CD8-positive, alpha-beta T cell (primary cell): ENCODE measurements at places on chromosomes 1 and 21. TPM values are rescaled to one million over a fixed set of nuclear protein-coding genes. Genes with fewer than 3 reads are reported as not detected.

CYP4A11 gene
- total RNA-seq = not detected

FCRLB gene
- total RNA-seq = 0.33 TPM

HHIPL2 gene
- total RNA-seq = 0.24 TPM

CCDC185 gene
- total RNA-seq = not detected

CNN3 gene
- total RNA-seq = 9.4 TPM

FCGR3A gene
- 1.00 TPM for total RNA-seq

DNA sequence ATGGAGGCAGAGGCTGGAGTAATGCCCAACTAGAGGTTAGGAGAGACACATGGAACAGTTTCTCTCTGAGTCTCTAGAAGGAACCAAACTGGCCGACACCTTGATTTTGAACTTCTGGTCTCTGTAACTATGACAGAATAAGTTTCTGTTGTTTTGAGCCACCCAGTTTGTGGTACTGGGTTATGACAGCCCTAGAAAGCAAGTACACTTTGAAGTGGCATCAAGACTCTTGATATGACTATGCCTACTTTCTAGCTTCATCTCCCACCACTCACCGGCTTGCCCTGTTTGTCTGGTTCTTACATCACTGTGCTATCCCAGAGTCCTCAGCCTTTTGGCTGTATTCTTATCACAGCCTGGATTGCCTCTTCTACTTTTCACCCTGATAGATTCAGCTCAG lies 230.3 kb upstream of the USP24 start:
- DNase-seq = no peak

DNA sequence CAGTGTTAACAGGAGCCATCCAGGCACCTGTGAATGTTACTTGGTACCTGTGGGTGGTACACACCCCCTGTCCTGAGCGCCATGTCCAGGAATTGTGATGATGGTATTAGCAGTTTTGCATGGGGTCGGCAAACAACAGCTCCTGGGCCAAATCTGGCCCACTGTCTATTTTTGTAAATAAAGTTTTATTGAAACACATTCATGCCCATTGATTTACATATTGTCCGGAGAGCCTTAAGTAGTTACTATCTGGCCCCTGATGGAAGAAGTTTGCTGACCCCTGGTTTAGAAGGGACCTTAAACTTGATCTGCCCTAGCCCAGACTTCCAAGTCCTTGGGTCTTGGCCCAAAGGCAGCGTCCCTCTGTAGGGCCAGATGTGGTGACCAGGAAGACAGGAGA lies 58.3 kb downstream of the SPSB1 start:
- no peak for DNase-seq

DNA sequence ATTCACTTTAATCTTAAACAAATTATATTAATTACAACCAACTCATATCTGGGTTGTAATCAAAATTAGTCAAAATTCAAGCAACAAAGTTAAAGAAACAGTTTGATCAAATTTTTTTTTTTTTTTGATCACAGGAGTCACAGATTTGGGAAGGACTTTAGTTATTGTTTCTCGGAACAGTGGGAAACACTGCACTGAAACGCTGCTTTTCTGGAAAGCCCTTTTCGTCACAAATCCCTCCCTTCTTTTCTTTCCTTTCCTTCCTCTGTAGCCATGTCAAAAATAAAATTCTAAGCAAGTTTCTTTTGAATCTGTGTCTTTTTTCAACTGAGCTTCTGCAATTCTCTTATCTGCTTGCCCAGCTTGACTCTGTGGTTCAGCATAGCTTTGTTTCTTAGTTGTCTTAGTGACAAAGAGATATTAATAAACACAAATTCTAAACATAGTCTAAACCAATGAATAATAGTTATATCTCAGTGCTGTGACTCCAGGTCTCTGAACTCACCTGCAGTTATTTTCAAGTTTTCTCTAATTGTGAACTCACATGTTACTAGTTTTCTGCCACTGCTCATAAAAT lies 53.8 kb downstream of the PTGS2 start:
- DNase-seq = no peak

DNA sequence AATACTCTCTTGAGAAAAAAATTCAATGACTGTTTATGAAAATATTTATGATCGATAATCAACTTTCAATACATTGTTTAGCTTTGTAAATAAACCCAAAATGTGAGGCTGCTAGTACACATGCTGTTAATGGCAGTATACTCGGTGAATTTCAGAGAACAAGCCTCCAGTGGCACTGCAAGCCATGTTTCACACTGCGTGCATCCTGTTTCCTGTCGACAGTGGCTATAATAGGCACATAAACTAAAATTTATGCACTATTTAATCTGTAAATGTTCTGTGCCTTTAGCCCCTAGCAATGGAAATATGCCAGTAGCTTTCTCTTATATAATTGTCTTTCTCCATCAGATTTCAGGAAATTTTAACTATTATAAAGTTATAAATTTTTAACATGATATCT lies 26.3 kb upstream of the RGS18 start:
- no peak for DNase-seq

DNA sequence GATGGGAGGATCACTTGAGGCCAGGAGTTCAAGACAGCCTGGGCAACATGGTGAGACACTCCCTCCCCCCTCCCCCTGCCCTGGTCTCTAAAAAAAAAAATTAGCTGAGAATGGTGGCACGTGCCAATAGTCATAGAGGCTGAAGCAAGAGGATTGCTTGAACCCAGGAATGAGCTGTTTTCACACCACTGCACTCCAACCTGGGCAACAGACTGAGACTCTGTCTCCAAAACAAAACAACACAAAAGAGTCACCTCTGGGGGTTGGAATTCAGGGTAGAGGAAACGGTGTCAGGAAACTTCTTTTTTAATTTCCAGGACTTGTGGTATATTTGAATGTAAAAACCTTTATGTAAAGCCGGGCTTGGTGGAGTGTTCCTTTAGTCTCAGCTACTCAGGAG lies 43.2 kb downstream of the RHOU start:
- no peak for DNase-seq

DNA sequence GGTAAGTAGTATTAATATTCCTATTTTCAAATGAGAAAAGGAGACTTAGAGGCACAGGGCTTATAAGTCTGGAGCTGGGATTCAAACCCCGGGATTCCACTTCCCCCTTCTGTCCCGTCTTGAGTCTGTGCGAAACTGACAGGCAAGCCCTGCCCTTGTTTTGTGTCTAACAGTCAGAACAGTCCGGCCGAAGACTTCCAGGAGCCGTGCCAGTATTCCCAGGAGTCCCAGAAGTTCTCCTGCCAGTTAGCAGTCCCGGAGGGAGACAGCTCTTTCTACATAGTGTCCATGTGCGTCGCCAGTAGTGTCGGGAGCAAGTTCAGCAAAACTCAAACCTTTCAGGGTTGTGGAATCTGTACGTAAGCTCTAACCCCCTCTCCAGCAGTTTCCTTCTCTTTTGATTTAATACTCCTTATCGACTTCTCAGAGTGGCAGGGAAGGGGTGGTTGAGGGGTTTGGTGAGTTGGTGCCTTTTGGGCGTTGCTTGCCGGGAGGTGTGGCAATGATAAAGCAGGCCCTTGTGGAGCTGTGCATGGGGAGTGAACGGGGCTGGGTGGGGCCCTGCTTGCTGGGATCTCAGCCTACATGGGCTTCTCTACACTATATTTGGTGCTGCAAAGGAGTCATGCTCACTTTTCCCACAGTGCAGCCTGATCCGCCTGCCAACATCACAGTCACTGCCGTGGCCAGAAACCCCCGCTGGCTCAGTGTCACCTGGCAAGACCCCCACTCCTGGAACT lies 29.4 kb downstream of the IL6R start:
- DNase-seq = no peak

DNA sequence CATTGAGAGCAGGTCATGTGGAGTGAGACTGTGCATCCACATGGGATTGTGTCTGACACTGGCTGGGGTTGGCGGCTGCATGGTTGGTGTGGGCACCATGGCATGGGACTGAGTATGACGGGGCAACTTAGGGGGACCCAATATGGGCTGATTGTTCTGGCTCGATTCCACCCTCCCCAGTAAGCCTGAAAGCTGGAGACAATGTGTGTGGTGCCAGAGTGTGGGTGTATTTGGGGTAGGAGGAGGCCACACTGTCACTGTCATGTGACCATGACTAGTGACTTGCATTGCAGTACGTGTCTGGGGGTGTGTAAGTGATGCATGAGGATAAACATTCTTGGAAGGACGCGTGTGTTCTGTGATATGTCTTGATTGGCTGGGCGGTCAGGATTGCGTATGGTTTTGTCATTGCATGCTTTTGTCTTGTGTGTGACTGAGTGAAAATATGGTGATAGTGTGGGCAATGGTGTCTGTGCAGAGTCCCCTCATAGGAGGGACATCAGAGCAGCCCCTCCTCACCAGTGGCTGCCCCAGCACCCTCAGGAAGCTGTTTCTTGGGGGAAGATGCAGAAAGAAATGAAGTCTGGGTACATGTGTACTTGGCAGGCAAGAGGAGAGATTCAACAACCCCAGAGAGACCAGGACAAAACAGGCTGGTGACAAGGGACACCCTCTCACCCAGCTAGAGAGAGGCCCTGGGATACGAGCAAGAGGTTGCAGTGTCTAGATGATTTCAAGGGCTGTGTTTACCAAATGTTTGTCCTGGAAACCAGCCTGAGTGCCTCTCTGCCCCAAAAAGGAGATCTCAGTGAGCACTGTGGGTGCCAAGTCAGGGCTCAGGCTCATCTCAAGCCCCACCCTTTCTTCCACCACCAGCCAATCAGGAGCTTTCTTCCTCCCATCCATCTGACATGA lies 36.3 kb downstream of the SDC3 start:
- no peak for DNase-seq

DNA sequence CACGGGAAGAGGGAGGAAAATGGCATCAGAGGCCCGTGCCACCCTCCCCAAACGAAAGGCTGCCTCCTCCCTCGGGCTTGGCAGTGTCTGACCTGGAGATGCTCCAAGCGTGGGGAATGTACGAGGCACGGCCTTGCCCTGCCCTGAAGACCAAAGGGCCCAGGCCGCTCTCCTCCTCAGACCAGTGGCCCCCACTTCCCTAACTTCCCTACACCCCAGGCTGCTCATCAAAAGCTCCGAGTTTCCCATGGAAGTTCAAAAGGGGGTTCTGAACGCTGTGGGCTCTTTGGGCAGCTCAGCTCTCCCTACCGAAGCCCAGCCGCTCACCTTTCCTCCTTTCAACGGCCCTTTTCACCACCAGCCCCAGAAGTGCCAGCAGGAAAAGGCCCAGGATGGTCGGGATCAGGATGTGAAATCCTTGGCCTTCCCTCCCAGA lies 11.8 kb downstream of the FCMR start:
- DNase-seq = no peak

DNA sequence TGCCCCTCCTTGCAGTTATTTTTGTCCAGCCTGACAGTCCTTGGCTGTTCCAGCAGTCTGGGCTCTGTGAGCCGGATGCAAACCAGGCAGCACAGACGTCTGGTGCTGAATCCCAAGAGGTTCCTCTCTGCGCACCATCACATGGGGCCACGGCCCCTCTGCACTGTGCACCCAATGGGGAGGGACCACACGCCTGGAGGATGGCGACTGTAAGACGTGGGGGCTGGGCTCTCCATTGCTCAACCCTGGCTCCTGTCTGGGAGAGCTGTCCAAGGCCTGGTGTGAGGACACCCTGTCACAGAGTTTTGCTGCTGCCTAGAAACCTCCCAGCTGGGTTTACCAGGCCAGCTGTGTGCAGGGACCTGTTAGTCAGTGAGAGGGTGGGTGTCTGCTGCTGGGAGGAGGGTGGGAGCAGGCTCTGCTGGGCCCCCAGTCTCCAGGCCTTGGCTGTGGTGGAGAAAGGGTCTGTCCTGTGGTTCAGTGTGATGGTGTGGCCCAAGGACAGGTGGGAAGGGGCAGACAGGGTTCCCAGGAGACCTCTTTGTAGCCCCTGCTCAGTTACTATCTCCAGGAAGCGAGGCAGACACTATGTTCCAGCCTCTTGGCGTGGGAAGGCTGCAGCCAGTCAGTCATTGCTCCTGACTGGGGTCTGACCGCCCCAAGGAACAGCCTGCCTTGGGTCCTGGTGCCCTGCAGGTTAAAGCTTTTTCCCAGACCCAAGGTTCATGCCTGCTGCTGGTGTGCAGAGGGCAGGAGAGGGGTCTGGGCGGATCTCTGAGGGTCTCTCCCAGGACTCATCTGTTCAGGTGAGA lies 13.8 kb downstream of the HEYL start:
- no peak for DNase-seq

DNA sequence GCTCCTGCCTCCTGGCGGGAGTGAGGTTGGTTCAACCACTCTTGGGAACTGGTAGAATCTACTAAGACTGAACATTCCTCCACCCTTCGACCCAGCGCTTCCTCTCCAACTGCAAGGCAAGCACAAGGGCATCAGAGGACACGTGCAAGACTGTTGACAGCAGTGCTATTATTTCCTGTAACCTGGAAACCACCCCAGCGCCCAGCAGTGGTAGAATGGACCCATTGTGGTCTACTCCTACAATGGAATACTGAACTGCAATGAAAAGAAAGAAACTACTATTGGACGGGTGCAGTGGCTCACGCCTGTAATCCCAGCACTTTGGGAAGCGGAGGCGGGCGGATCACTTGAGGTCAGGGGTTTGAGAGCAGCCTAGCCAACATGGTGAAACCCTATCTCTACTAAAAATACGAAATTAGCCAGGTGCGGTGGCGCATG lies 33.0 kb upstream of the TARDBP start:
- no peak for DNase-seq

DNA sequence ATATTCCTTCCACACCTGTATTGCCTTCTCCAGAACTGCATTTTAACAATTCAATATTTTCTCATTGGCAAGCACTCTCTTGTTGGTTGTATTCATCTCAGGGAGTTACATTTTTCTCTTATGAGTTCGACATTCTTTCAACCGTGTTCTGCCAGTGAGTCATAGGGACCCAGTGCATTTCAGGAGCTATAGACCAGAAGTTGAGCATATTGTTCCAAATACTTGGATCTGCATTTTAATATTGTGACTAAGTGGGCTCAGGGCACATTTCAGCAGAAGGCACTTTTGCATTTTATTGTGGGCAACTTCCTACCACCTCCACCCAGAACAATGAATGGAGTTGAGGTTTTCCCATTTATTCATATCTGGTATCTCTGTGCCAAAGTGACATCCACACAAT lies 132.8 kb downstream of the TNFSF18 start:
- DNase-seq = no peak

DNA sequence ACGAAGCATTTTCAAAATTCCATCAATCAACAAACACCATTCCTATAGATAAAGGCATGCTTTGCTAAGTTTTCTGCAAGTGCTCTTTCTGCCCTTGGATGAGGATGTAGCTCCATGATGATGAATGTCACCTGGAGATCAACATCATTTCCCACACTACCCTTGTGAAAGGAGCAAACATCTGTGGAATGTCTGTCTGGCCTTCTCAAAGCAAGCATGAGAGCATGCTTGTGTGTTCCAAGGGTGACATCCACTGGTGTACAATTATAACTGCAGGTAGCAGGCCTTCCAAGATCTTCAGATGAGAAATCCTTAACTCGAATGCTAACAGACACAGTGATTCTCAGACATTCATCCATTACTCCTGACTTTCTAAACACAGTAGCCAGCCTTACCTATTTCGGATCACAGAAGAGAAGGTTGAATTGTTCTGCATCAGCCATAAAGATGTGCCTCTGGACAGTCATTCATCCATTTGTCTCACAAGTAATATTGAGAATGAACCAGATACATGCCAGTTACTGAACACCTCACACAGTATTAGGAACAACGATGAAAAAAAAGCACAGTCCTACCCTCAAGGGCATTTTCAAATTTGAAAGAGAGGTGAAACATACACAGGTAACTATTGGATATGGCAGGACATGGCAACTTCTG lies 162.4 kb downstream of the TPR start:
- peak; percentile 39 for DNase-seq
